RCC 7860 (cell line): ENCODE measurements at places on chromosomes 6 and 20.

GRCh38 chr20:41273445-41273844 is 44.1 kb downstream of the ZHX3 start:
- DNase-seq: no peak

GRCh38 chr20:50498071-50498776 is 12.0 kb upstream of the PTPN1 start:
- DNase-seq: peak; percentile 73

- no peak for DNase-seq
Measured at GRCh38 chr6:121873595-121873994, 438.1 kb downstream of the GJA1 start.

GRCh38 chr6:137926207-137926731 is 59.2 kb downstream of the TNFAIP3 start:
- peak; percentile 64 for DNase-seq

GRCh38 chr6:44784195-44784594 is 396.7 kb downstream of the CDC5L start:
- no peak for DNase-seq

DNA sequence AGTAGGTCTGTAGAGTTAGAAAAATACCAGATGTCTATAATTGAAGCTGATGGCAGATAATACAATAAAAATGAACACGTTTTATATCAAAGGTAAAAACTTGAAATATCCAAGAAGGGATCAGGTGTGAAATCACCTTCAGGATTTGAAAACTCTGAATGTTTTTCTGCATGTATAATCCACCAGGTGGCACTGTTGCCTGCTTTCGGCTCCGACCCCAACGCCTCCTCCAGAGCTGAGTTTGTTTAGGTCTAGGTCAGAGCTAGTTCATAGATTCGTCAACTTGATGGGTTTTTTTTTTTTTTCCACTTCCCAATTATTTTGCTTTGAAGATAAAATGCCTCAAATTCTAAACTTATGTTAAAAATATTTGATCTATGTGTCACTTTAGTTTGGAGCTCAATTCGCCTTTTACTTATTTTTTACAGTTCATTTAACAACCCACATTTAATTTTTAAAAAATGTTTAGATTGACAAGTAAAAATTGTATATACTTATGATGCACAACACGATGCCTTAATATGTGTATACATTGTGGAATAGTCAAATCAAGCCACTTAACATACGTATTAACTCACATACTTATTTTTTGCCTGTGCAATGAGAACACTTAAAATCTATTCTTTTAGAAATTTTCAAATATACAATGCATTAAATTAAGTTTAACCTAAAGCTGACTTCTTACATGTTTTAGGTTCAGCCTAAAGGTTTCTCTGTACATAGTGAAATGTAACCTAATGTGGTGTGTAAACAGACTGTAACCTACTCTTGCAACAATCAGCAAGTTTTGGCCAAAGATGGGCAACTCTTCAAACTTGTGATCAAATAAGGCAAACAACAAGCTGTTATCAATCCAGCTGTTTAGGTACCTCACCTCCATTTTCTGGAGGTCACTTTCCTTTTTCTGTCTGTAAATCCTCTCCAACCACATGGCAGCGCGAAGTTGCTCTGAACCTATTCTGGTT is 39.4 kb upstream of the ENPP4 start:
- DNase-seq: peak; percentile 15

DNA sequence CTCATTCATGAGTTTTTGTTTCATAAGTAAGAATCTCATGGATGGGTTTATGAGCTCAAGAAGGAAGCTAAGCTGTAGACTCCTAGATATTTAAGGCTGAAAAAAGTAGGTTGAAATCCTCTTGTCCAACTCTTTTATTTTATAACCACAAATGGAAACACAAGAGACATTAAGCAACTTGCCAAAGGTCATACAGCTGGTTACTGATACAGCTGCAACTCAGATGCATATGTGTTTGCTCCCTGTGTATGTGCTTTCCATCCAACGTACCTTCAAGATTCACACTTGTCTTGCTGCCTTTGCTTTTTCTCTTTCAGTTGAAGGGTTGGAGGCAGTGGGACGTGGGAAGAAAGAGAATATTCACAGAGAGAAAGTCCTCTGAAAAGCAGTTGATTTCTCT is 153.5 kb upstream of the STMND1 start:
- DNase-seq: no peak

- DNase-seq: peak; percentile 5
Measured at GRCh38 chr6:63636518-63637021, 968 bp downstream of the PHF3 start.

GRCh38 chr6:82894653-82895259 is 170.9 kb downstream of the UBE3D start:
- DNase-seq: no peak

DNA sequence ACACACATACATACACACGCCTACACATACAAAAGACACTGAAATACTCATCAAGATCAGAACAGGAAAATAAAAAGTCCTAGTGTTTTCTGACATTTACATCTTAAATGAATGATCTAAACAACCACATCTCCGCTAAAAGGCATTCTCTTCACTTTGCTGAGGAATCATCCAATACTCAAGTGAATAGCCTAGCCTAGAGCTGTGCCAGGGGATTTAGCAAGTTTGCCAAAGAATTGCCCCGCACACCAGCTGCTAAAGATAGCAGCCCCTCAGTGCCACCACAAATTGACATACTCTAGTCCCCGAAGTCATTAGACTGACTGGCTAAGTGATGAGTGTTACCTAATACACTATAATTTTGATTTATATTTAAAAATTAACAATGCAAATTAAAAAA is 246.8 kb upstream of the POU3F2 start:
- DNase-seq: no peak

DNA sequence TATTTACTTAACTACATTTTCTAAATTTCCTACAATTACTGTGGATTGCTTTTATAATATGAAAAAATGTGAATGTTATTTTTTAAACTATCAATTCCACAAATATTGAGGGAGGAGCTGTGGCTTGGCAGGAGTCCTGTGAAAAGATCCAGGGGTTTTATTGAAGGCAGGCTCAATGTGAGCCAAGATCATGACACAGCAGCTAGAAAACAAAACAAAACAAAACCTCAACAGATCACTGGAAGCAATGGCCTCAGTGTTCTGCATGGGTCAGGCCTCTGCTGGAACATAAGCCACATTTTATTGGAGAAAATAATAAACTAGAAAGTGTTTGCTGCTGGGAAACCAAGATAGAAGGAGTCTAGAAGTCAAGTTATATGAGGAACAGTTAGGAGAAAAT is 19.4 kb upstream of the RCAN2 start:
- no peak for DNase-seq

GRCh38 chr6:10316373-10316721 is 98.5 kb downstream of the TFAP2A start:
- no peak for DNase-seq

GRCh38 chr20:31716818-31717477 is 5.7 kb downstream of the BCL2L1 start:
- DNase-seq: no peak

- no peak for DNase-seq
Measured at GRCh38 chr6:106273087-106273486, 52.5 kb downstream of the ATG5 start.

GRCh38 chr20:1164871-1165270 is 19.9 kb downstream of the TMEM74B start:
- no peak for DNase-seq

- no peak for DNase-seq
Measured at GRCh38 chr20:2089447-2089846, 12.2 kb upstream of the STK35 start.
